ENCODE measurements at places on chromosomes 1 and 21.

- DNase-seq: no peak
Observed at GRCh38 chr1:15616373-15617172, 685 bp upstream of the DDI2 start.

GRCh38 chr1:31872658-31873636, 57.1 kb upstream of the SPOCD1 start:
- DNase-seq: no peak

- no peak for DNase-seq
Observed at GRCh38 chr21:32147041-32147440, 131.8 kb downstream of the MIS18A start.

DNA sequence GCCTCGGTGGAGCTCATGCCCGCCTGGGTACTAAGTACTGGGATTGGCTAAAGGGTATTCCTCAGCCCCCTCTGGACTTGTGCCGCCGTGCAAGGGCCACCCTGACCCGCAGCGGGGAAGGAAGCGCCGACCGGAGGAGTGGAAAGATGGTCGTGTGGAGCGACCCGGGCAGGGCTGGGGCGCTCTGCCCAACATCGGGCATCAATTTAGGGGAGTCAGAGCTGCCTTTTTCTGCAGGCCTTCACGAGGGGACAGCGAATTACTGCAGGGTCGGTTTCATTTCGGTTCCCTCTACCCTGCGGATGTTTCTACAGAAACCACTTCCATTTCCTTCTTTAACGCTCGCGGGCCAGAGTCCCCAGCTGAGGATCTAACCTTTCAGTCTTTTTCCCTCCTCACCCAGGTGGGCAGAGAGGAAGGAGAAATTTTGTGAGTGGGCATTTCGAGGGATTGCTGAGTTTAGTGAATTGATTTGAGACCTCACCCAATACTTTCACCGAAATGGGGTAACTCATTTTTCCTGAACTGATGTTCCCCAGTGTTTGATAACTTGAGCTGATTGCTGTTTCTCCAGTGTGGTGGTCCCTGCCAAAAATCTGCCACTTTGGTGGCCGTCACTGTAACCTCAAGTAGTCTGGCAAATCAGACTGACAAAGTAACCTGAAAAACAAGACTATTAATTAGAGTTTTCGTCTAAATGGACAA, 1.1 kb downstream of the TOR1AIP1 start:
- DNase-seq: no peak

DNA sequence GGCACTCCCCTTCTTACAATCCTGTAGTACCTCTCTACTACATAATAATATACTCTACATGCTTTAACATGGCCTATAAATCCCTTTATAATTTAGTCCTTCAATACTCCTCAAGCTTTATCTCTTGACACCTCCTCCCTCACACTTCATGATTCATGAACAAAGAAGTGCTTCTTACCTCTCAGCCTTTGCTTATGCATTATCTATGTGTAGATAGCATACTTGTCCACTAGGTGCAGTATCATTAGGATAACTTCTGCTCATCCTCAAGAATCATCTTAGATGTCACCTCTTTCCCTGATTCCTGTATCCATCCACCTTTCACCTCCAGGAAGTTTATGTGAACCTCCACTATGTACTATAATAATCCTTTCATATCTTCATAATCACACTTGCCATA, 74.4 kb downstream of the COL24A1 start:
- DNase-seq: no peak

Data from stimulated activated CD4-positive, alpha-beta T cell treated with anti-CD3 and anti-CD28 coated beads, Interleukin-12 subunit alpha, Interleukin-12 subunit beta, amount 100 ng/mL, for 24 hours (primary cell).